ENCODE measurements at places on chromosomes 1 and 21.

DNA sequence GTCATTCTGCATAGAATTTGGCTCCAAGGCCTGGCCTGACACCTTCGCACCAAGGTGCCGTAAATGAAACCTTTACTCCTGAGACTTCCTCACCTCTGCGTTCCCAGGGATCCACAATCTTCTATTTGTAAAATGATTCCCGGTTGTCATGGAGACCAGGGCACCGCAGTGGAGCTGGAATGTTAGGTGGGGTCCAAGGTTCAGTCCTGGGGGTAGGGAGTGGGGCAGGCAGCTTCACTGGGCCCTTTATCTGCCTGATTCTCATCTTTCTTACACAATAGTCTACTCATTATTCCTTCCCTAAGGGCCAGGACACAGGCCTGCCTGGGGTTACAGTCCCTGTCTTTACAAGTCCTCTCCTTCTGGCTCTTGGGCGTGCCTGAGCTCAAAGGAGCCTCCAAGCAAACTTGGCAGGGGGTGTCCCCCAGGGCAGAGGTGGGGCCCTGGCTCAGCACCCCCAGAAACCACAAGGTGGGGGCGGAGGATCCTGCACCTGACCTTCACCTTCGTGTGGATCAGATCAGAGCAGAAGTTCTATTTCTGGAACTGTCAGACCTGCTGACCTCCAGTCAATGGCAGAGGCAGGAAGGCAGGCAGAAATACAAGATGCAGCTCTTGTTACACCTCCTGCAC, 51.1 kb downstream of the RIPK4 start:
- no peak for DNase-seq

DNA sequence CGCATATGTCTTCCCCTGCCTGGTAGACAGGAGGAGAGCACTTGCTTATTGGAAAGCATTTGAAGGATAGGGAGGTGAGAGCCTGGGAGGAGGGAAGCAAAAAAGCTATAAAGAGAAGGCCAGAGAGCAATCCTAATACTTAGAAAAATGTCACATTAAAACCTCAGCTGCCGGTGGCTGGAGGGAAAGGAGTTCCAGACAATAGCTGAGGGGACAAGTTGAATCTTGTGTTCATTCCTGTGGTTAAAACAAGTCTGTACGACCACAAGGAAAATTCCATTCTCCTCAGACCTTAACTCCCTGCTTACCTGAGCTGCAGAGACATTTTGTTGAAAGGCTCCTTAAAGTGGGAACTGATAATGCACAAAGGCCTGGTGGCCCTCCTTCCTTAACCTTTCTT, 218.8 kb upstream of the CAMK1G start:
- DNase-seq, result no peak

DNA sequence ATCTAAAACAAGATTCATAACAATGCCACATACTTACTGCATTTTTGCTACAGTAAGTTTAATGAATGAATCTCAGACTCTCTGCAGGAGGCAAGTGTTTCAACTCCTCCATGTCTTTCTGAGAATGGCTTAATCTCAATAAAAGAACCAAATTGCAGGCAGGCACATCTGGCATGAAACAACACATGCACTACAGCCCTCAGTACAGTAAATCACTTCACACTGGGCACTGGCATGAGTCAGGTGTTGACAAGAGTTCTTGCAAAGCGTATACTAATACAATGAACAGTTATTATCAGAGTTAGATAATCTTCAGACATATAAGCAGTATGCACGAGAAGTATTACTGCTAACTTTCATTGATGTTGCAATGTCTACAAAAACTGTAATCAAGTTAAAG, 1386.8 kb downstream of the MRPL39 start:
- DNase-seq, result peak; percentile 14

DNA sequence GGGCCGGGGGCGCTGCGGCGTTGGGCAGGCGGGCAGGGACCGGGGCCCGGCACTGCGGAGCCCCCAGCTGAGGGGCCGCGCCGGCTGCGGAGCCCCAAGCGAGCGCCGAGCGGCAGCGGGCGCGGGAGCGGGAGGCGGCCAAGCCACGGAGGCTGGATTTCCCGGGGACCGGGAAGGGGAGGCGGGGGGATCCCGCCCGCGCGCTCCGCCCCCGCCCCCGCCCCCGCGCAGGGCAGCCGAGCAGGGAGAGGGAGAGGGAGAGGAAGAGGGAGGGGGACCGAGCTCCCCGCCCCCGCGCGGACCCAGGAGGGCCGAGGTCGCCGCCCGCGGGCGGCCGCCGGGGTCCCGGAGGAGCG, at the start of gene DLGAP3:
Gene DLGAP3, minus strand, starts transcription at position 154 of the 356 bp plus-strand sequence. CDS start 24,267 bp downstream, outside the sequence.
- no peak for DNase-seq
